ENCODE measurements at places on chromosomes 3 and 15.
A peak's percentile ranks its signal among the peaks of the same experiment; 100 is the strongest.

DNA sequence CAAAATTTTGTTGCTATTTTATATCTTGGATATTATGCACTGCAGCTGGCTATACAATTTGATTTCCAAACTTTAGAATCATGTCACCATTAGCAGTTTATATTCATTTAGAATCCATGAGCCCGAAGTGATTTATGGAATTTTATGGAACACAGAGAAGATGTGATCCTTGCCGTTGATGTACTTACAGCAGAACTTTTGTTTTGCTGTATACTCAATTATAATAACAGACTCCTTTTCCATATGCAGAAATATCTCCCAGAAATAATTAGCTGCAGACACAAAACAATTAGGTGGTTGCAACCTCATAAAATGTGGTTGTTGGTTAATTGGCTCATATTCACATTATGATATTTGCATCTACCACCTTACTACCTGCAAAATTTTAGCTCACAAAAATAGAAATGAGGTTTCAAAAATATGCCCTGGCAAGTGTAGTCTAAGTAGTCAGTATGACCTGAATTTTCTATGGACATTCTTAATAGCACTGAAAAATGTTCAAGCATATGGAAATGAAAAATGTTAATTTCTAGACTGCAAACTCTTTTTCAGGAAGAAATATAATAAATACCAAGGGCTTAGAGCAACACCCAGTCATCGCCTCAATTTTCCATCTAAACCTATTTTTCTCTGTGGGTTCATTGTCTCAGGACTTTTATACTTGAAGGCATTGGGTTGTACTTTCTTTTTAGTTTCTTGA is 997.6 kb downstream of the MCTP2 start:
- no peak for DNase-seq

- no peak for DNase-seq
Observed at GRCh38 chr3:69240651-69241568, 118.5 kb upstream of the LMOD3 start.

DNA sequence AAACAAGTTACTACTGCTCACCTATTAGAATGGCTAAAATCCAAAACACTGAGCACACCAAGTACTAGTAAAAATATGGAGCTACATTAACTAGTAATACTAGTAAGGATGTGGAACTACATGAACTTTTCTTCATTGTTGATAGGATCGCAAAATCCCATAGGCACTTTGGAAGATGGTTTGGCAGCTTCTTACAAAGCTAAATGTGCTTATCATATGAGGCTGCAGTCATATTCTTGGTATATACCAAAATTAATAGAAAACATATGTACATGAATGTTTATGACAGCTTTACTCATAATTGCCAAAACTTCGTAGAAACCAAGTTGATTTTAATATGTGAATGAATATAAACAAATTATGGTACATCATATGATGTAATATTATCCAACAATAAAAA is 366.8 kb upstream of the KCNMB2 start:
- no peak for DNase-seq

DNA sequence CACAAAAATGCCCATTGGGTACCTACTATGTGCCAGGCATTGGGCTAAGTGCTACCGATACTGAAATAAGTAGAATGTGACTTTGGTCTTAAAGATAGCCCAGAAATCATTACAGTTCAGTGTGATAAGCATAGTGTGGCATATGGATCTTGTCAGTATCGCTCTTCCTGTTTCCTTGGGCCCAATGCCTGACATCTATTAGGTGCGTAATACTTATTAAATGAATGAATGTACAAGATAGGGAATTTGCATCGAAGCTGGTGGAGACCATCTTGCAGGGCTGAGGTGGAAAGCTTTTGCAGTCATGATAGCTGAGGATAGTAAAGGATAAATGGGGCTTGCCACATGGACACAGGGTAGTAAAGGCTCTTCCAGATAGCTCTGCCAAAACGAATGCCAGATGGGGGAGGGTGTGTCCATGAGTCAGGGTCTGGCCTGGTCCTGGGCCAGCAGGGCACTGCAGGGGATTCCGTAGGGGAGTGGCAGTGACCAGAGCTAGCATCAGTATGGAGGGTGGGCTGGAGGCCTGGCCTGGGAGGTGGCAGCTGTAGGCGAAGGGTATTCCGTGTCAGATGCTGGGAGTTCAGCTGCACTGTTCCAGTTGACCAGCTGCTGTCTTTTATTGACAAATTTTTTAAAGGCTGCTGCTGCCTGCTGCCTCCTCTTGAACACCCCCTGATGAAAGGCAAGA is 23.5 kb downstream of the TSEN2 start:
- DNase-seq: peak; percentile 60

GRCh38 chr3:65636326-65636725 is 402.4 kb downstream of the MAGI1 start:
- no peak for DNase-seq

- peak; percentile 19 for DNase-seq
Observed at GRCh38 chr15:78455749-78456148, 17.7 kb downstream of the IREB2 start.

- DNase-seq: no peak
Observed at GRCh38 chr3:172713316-172713715, 2.4 kb upstream of the NCEH1 start.

- no peak for DNase-seq
Observed at GRCh38 chr3:193499136-193499770, 55.4 kb downstream of the ATP13A4 start.

Data from EH (cell line).